ENCODE measurements at places on chromosomes 11 and 22.

DNA sequence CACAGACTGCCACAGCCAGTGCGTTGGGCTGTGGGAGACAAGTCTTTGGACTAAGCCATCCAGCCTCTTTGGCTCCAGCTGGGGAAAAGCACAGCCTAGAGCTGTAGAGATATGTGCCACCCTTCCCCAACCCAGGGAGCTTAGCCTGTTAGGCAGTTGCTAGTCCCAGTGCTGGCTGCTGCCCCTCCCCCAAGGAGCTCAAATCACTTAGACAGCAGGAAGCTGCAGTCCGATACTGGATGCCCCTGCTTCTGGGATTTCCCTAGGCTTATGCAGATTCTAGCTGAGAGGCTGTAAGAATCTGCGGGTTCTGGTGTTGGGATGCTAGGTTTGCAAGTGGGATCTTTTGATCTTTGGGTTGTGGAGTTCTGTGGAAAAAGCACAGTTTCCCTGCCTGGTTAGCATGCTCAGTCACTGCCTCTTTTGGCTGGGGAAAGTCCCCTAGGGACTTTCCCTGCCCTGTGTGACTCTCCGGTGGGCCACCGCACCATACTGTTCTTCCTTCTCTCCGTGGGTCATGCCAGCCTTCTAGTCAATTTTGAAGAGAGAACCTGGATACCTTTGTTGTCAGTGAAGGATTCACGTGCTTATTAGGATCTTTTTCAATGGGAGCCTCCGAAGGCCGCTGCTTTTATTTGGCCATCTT, 792.0 kb downstream of the KCNA4 start:
- DNase-seq: no peak

DNA sequence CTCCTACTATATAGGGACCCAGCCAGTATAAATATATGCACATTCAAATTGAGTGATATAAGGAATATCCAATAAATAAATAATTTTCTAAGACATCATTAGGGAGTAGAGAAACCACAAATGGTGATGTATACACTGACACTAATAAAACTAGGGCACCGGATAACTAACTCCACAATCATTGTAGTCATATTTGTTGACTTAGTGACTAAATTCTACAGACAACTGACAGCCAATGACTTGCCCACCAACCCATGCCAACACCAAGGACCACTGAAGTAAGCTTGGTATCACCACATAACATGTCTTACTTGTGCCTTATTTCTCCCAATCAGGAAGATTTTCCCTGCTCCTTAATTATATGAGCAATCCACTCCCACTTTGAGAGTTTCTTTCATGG, 139.6 kb upstream of the TRPC6 start:
- no peak for DNase-seq

DNA sequence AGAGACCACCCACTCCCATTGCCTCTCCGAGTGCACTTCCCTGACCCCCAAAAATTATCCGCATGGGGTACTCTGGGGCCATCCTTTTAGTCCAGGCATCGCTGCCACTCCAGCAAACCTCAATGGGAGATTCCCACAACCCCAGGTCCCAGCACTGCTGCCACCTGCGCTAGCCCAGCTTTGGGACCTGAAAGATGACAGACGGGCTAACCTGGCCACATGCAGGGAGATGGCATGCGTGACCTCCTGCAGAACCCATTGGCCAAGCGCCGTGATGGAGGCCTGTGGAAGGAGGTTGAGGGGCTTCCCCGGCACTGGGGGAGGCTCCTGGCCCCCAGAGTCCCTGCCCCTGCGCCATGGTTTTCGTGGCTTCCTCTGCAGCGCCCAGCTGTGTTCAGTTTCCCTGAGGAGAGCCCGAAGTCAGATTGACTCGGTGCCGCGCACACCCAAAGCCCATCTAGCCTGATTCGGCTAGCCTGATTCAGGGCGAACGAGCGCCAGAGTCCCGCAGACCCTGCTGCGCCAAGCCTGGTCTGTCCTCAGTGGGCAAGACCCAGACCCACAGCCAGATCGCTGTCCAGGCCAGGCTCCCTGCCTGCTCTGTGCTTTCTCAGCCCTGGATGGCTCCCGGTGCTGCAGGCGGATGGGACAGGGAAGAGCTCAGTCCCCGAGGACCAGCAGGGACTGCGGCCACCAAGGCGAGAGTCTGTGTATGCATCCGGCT, 751 bp upstream of the WNT7B start:
- no peak for DNase-seq

- no peak for DNase-seq
Measured at GRCh38 chr11:33256031-33256812, 959 bp upstream of the HIPK3 start.

GRCh38 chr11:112150517-112150916, 13.4 kb downstream of the IL18 start:
- no peak for DNase-seq

DNA sequence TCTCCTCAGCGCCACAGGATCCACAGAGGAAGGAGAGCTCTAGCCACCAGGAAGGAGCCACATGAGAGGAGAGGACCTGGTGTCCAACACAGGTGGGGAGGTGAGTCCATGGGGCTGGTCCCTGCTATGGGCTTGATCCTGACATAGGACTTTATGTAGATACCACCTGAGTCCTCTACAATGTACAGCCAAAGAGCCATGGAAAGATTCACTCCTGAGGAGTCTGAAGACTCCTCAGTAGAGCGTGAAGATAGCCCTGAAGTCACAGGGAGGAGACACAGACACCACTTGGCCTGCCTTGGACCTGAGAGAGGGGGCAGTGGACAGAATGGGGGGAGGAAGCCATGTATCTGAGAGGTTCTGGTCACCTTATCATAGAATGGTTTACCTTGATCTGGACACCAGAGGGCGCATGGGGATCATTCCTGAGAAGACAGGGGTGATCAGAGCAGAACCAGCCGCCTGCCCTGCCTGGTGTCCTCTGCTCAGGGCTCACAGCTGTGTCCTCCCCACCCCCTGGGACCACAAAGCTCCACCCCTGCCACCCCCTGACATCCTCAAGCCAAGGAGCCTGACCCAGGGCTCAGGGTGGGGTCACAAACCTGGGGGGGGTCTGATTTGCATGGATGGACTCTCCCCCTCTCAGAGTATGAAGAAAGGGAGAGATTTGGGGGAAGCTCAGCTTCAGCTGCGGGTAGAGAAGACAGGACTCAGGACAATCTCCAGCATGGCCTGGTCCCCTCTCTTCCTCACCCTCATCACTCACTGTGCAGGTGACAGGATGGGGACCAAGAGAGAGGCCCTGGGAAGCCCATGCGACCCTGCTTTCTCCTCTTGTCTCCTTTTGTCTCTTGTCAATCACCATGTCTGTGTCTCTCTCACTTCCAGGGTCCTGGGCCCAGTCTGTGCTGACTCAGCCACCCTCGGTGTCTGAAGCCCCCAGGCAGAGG, 77.0 kb downstream of the ZNF280B start:
- peak; percentile 4 for DNase-seq

DNA sequence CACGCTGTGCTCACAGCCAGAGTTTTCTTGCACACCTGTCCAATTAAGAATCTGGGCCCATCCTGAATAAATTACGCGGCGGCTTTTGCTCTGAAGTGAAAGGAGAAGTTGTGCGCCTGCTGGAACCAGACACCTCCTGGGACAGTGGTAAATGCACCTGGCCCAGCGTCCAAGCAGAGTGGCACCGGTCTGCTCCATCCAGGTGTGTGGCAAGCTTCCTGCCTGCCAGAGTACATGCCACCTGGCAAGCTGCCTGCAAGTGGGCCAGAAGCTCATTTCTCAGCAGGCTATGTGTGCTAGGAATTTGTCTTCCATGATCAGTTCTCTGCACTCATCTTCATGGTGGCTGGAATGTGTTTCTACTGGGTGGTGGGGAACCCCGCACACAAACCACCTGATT, 660.6 kb downstream of the ETS1 start:
- DNase-seq: no peak

DNA sequence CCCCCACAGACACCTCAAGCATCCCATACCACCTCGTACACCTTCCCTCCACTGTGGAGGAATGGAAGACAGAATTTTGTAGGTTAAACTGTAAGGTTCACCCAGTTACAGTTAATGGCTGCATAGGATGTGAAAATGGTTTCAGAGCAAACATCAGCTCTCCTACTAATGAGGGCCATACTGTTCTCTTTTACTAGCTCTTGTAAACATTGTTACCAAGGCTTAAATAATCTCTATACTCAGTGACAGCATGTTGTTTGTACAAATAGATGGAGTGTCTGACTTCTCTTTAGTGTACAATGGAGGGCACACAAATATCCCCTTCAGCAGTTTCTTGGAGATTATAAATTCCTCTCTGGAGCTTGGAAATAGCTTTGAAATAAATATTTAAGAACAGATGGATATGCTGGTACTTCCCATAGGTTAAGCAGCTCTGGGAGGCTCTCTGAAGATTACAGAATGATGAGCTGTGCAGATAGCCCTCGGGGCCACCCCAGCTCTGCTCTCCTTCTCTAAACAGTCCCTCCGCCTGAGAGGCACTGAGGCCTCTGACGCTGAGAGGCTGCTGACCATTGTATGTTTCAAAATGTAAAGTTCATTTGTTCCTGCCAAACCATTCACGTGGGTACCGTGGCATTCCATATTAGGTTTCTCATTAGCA, 25.7 kb downstream of the TTC12 start:
- DNase-seq: no peak

DNA sequence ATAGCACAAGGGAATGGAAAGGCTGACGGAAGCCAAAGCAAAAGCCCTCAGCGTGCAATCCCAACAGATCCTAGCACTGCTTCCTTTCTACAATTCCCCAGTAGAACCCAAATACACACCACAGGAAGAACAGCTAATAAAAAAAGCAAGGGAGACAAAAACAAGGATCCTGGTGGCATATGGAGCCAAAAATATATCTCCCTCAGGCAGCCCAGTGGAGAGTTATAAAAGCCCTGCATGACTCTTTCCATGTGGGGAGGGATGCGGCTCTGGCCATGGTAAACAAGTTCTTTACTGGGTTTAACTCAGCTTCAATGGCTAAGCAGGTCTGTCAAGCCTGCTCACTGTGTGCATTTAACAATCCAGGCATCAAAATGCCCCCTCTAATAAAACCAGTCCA, 88.1 kb downstream of the PIWIL4 start:
- DNase-seq: no peak

- DNase-seq: no peak
Measured at GRCh38 chr11:134157451-134157850, 66.3 kb downstream of the NCAPD3 start.

DNA sequence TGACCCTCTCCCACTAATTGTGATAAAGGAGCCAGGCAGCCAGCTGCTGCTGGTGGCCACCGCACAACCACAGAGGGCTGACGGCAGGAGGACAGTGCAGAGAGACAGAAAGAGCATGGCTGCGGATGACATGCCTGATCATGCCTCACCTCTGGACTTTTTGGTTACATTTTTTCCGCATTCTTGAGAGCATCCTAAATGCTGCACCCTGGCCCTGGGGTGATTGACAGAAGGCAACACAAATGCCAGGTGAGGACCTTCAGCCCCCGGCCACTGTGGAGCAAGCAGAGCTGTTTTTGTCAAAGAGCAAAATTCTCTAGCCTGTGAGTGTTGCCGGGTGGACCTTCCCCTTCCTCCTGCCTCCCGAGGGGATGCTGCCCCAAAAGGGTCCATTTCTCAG, 78.5 kb downstream of the RPS6KA4 start:
- no peak for DNase-seq

DNA sequence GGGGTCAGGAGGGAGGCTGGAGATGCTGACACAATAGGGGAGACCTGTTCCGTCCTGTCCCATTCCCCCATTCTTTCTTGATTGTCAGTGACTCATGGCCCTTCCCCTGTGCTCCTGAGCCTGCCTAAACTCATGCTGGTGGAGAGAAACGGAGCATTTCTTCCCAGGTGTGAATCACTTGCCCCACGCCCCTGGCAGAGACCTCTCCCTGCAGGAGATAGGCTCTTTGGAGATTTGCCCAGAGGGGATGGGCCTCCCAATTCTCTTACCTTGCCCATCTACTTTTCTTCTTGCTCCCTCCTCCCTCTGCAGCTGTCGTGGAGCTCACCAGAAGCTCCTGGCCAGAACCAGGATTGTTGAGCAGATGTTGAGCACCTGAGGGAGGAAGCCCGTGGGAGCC, 121.9 kb upstream of the OR9Q1 start:
- no peak for DNase-seq

- DNase-seq: no peak
Measured at GRCh38 chr22:19174106-19175025, 4.2 kb downstream of the SLC25A1 start.

- no peak for DNase-seq
Measured at GRCh38 chr11:44416776-44417175, 106.8 kb upstream of the ALX4 start.

DNA sequence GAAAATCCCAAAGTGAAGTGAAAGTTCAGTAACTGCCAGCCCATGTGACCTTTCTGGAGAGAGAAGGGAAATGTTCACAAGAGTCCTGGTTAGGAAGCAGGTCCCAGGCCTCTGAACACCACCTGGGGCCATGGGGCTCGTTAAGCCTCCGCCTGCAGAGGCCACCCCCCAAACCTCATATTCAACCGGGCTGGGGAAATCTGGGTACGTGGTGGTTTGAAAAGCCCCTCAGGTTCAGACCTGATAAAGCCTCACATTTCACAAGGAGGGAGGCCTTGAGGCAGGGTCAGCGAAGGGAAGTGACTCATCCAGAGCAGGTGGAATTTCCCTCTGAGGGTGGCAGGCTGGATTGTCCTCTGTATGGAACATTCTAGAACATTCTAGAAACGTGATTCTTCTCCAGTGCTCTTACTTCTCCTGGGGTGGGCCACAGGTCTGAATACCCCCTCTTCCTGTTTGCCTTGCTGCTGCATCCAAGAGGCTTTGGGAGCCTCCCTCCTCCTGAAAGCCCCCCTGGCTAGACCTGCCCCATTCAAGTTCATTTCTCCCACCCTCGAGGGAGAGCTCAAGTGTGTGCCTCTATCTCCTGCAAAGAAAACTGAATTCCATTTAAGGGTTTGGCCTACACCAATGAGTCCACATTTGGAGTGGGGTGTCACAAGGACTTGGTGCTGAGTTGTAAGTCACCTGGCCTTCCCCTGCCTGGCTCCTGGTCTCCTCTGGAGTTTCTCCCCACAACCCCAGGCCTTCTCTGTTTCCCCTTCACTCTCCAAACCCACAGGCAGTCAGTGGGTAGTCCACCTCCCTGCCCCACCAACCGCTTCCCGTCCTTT, 6.3 kb downstream of the FXYD2 start:
- no peak for DNase-seq
